Cortex of kidney (tissue), 1 donor: ENCODE measurements at places on chromosomes 3 and 15.

DNA sequence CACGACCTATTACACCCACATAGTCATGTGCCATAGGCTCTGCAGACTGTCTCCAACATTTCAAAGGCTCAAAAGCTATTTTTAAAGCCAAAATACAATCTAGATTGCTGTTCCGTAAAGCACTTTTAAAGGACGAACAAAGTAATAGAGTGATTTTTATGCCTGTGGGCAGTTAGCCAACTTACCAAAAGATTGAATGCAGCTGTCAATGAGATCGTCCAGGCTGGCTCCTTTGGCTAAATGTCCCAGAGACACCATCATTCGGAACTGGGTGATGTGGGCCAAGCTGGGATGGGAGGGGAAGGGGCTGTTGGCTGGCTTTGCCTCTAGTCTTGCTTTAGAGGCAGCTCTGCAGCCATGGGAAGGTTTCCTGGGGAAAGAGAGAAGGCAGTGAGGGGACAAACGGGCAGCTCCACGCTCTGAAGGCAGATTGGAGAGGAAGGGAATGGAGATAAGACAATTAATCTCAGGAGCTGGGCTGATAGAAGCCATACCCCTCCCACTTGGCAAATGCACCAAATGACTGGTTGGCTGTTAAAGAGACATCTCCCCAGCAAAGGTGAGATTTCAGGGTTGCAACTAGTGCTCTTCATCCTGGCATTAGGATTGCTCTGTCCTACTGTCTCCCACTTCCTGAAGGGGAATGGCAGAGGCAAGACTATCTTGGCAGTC, 4.8 kb downstream of the RASGRP1 start:
- no peak for DNase-seq

DNA sequence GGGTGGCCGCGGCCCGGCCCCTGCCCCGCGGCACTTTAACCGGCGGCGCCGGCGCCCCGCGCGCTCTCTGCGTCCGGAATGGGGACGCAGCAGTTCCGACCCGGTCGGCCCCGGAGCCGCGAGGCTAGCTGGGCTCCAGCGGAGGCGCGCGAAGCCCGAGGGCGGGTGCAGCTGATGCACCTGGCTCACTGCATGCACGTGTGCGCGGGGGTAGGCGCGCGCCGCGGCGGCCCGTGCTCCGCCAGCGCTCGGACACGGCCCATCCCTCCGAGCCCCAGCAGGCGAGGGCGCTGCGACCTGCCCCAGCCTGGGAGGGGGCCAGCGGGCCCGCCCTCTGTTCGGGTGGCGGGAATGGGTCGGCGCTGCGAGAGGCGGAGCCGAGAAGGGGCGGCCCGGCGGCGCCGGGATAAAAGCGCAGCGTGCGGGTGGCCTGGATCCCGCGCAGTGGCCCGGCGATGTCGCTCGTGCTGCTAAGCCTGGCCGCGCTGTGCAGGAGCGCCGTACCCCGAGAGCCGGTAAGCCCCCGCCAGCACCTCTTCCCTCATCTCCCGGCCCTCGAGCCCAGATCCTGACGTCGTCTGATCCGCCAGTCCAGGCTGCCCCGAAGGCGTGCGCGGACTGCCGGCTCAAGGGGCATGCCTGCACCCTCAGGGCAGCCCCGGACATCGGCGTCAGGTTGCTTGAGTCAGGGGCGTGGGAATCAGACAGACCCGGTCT, at the start of the genes CHDH and IL17RB:
Gene CHDH (minus strand): TSS at position 286 of the 717 bp plus-strand sequence. CDS start 22,411 bp downstream, outside the sequence.
Gene IL17RB (plus strand): TSS at position 435 of the 717 bp plus-strand sequence. CDS start 21 bp downstream, at position 456.
- DNase-seq, result no peak

- no peak for DNase-seq
These were observed 203.3 kb downstream of the TP63 start for GRCh38 chr3:189834462-189834861.

- no peak for DNase-seq
These were observed 114.3 kb upstream of the SEMA6D start for GRCh38 chr15:47603026-47603425.

- no peak for DNase-seq
These were observed 7.0 kb upstream of the OXTR start for GRCh38 chr3:8776406-8776805.

DNA sequence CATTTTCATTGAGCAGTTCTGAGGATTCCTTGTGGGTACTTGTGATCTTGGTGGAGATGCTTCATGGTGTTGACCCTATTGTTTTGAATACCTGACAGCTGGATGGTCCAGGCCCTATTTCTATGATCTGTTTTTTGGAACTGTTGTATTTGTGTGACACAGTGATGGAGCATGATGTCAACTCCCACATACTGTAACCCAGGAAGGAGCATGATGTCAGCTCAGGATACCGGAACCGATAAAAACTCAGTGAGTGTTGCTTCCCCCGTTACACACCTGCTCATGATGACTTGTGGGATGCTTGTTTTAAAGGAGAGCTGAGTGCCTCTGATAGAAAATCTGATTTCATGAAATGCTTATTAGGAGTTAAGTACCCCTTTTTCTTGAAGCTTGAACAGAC, 45.1 kb downstream of the ZBTB38 start:
- DNase-seq, result no peak

GRCh38 chr3:48451270-48451669, 4.7 kb downstream of the ATRIP start:
- no peak for DNase-seq
